ENCODE measurements at places on chromosomes 2 and 18.

DNA sequence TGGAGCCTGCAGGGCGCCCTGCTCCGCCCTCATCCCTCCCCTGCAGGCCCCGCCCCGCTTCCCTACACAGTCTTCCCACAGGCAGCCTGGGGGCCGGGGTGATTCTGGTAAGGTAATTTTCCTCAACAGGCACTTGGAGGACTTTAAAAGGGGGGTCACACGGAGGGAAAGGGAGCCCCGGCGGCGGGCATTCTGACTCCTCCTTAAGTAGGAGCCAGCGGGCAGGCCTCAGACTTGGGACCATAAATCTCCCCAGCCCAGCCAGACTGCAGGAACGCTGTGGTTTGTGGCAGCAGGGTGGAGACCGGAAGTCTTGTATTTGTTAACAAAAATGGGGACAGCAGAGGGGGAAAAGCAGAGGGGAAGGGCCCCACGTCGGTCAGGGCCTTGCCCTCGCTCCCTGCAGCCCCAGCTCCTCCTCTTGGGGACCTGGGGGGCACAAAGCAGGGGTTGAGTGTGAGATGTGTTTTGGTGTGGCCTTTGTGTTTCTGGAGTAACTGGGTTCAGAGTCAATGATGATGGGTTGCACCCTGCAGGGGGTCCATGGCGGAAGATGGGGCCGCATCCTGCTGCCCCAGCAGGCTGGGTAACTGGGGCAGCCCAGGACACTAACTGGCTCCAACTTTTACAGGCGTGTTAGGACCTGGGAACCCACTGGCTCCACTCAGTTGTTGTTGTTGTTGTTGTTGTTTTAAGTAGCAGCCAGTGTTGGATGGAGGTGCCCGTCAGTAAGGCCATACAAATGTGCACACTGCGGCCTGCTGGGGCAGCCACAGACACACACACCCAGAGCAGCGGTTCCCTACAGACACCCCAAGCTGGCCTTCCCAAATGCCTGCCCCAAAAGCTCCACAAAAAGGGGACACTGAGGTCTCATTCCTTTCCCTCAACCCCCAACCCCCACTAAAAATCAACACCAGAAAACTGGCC, 27.7 kb downstream of the SMAD7 start:
- no peak for DNase-seq

GRCh38 chr18:2547477-2548087, 23.7 kb downstream of the METTL4 start:
- no peak for DNase-seq

- DNase-seq, result no peak
Observed at GRCh38 chr2:184633726-184634125, 35.4 kb downstream of the ZNF804A start.

DNA sequence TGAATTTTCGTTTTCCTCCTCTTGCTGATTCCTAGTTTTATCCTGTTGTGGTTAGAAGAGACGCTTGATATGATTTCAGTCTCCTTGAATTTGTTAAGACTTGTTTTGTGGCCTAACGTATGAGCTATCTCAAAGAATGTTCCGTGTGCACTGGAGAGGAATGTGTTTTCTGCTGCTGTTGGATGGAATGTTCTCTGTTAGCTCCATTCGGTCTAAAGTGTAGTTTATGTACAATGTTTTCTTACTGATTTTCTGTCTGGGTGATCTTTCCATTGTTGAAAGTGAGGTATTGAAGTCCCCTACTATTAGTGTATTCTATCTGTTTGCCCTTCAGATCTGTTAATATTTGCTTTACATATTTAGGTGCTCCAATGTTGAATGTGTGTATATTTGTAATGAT, 25.9 kb downstream of the COLEC11 start:
- no peak for DNase-seq

DNA sequence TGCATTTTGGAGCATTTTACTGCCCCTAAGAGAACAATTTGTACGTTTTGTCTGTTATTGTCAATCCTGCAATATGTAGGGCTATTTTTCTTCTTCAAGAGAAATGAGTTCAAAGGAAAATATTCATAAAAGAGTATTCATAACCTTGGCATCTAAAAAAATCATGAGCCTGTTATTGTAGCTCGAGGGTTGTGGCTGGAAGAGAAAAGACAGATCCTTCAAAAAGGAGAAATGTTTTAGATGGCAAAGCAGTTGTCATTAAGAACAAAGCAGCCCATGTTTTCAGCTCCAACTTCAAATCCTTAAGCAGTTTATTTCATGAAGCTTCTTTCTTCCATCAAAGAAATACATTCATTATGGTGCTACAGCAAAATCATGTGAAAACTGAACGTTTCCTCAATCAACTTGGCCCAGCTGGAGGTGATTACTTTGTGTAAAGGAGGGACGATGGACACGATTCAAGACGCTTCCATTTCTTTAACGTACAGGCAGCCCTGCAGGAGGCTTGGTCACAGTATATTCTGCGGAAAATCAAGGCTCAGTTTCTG, 31.4 kb downstream of the QPCT start:
- no peak for DNase-seq

DNA sequence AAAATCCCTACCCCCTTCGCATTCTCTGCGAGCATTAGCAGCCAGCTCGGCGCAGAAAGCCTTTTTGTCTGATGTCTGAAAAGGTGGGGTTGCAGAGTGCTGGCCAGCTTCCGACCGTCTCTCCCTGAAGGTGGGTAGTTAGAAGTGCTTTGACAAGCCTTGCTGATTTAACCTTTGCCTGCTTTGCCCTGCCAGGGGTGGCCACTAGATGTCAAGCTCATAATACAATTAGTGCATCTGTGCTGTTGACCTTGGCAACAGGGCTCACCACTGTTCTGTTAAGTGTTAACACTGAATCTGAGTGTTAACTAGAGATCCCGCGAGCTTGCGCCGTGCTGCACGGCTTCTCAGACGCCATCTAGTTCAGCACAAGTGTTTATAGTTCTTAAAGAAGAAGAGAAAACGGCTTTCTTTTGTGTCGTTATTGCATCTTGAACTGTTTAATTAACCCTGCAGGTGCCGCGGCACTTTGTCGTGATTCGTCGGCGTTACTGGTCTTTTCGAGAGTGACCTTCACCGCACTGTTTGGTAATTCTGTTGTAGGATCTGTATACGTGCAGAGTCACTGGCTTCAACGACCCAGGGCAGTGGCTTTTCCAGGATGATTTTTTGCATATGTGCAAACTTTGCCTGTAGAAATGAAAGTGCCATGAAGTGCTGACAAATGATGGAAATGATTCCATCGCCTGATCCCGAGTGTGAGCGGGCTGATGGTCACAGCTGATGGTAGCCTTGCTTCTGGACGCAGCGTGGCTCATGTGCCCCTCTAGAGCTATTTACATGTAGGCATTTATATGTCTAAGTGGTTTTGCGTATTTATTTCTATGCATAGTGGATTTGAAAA, 5.5 kb downstream of the SALL3 start:
- DNase-seq, result no peak

DNA sequence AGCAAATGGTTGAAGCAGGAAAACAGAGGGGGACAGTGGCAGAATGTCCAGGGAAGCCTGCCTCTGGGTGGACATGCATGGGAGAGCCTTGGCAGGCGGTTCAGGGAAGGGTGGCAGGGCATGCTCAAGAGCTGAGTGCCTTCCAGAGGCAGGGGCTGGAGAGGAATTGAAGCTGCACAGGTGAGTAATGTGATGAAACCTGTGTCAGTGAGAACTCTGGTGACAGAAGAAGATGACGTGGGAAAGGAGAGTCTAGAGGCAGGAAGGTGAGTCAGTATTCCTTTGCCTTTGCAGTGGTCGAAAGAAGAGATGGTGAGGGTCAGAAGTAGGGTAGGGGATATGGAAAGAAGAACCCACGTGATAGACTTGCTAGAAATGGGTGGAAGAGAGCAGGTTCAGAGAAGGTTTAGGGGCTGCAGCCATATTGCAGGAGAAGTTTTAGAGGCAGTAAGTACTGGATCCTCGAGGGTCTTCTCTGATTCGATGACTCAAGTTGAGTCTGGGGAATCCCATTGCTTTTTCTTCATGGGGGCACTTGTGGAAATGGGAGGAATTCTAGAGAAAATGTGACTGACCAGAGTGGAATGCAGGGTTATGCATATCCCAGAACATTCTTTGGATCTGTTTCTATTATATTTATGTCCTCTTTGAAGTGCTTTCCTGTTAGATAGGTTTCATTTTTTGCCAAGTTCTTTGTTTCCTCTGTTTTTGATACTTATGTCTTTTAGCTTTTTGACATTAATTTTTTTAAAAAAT, 37.4 kb downstream of the TMEM87B start:
- no peak for DNase-seq

GRCh38 chr2:31997653-31998052, 13.2 kb downstream of the MEMO1 start:
- no peak for DNase-seq

DNA sequence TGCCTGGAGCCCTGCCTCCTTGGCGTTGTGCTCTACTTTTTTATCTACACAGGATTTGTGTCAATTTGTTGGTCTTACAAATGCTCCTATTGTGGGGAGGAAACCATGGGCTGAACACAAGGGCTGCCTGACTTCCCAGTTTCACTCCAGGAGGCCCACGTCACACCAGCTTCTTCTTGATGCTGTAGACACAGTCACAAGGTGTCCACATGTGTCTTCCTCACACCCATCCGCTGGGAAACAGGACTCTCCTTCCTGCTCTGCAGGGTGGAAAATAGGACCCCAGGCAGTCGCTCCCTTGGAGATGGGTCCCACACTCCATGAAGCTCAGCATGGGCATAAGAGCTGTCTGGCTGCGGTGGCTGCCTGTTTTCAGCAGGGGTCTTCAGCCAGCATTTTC, 468.2 kb downstream of the EPHA4 start:
- no peak for DNase-seq

DNA sequence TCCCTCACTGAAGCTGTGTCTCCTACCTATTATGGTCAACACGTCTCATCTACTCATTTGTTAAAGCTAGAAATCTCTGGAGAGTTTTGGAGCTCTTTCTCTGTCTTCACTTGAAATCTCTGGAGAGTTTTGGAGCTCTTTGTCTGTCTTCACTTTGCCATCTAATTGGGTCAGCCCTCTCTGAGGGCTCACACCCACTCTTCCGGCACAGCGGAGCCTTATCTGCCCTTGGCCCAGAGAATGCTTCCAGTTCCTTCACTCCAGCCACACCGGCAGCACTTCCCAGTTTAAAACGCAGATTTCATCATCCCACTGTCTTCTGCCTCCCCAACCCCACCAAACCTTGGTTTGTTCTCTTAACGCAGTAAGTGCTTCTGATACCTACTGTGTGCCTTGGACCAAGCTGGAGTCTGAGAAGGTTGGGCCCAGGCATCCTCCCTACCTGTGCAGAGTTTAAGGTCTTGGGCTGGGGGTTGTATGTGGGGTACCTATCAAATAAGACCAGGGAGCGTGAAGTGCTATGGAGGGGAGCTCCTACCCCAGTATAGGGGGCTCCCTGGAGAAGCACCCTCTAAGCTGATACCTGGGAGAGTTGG, 5.0 kb downstream of the HPCAL1 start:
- no peak for DNase-seq

GRCh38 chr2:98880266-98881152, 55.5 kb downstream of the CRACDL start:
- no peak for DNase-seq

- no peak for DNase-seq
Observed at GRCh38 chr2:202847693-202848524, 23.7 kb downstream of the ICA1L start.

GRCh38 chr2:146806364-146807005, 1038.3 kb upstream of the ACVR2A start:
- DNase-seq, result no peak

- DNase-seq, result no peak
Observed at GRCh38 chr2:234500394-234501006, 3.6 kb upstream of the ARL4C start.

DNA sequence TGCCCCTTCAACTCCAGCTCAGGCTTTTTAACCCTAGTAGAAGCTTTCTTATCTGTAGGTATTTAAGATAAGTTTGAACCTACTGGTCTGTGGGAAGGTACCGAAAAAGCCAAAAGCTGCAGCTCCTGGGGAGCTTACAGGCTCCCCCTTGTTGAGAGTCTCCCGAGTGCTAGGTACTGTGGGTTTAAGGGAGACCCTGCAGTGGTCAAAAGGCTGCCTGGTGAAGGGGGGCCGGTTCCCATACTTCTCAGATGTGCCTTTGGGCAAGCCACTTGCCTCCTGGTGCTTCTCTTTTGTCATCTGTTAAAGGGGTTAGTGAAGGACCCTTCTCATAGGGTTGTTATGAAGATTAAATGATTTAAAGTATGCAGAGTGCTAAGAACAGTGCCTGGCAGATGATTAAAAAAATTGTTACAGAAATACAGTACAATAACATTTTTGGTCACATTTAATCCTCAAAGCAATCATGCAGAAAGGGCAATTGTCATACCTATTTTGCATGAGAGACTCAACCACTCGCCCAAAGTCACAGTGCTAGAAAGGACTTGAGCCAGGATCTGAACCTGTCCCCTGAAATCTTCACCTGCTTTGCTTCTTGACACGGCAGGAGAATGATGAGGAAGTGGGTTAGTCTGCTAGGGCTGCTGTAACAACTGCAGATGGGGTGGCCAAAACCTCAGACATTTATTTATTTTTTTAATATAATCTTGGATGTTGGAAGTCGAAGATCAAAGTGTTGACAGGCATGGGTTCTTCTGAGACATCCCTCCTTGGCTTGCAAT, 62.5 kb downstream of the NEDD4L start:
- DNase-seq, result no peak

DNA sequence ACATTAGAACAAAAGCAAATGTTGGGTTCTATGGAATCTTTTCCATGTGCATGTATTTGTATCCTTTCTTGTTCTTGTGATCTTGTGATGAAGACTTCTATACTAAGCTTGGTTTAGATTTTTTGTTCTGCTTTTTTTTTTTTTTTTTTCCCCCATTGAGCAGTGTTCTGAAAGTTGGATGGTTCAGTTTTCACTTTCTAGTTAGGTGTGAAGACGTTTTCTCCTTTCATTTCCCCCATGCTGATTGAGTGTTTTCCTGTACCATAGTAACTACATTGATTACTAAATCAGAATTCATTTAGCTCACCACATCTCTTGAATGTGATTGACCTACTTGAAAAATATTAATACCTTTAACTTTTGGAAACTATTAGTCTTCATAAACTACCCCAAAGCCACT, 34.1 kb downstream of the NOP58 start:
- no peak for DNase-seq

DNA sequence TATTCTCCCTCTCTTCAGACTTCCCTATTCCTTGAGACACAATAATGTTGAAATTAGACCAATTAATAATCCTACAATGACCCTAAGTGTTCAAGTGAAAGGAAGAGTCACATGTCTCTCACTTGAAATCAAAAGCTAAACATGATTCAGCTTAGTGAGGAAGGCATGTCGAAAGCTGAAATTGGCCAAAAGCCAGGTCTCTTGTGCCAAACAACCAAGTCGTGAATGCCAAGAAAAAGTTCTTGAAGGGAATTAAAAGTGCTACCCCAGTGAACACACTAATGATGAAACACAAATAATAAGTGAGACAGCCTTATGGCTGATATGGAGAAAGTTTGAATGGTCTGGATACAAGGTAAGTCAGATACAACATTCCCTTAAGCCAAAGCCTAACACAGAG, 115.4 kb downstream of the PXDN start:
- no peak for DNase-seq

DNA sequence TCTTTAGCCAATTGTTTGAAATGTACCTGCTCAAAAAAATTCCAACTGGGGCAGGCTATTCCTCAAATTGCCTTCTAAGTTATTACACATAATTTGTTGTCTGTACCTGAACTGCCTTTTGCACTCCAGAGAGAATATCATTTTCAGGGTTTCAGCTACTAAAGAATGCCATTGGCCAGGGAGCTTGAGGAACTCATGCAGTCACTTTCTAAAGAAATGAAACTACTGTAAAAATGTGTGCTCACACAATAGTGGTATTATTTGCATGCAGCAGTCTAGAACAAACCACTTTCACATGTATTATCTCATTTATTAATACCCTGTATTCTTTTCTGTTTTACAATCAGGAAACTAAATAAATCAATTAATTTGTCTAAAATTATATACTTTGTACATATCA, 152.2 kb downstream of the PID1 start:
- no peak for DNase-seq
